ENCODE measurements at places on chromosomes 12 and 14. TPM values are rescaled to one million over a fixed set of nuclear protein-coding genes. Genes with fewer than 3 reads are reported as not detected.

Gene MORN3
- 0.54 TPM for polyA plus RNA-seq

Gene PROX2
- polyA plus RNA-seq = 0.71 TPM

Gene DEPDC4
- polyA plus RNA-seq = 2.3 TPM

Gene NPAS3
- polyA plus RNA-seq = 3.8 TPM

Gene MYRFL
- 0.22 TPM for polyA plus RNA-seq

Gene KRT71
- polyA plus RNA-seq = not detected

Gene EFS
- 56.9 TPM for polyA plus RNA-seq

Gene WASHC4
- polyA plus RNA-seq = 30.8 TPM

Gene CLEC1B
- polyA plus RNA-seq = not detected

Gene TMTC1
- polyA plus RNA-seq = 57.0 TPM

Gene TCL1B
- polyA plus RNA-seq = not detected

Gene IL31
- not detected for polyA plus RNA-seq

Gene ITGB7
- polyA plus RNA-seq = 0.76 TPM

Gene INSM2
- not detected for polyA plus RNA-seq

Gene RPL10L
- not detected for polyA plus RNA-seq

Gene KITLG
- polyA plus RNA-seq = 13.1 TPM

Gene SNAPC1
- polyA plus RNA-seq = 4.5 TPM

Gene OR10G2
- not detected for polyA plus RNA-seq

Gene LRFN5
- polyA plus RNA-seq = 8.4 TPM

Gene SIX6
- polyA plus RNA-seq = not detected

Gene EID3
- 1.6 TPM for polyA plus RNA-seq

Gene TRAF3
- 13.1 TPM for polyA plus RNA-seq

Gene SUSD6
- polyA plus RNA-seq = 22.6 TPM

Gene ESPL1
- 5.1 TPM for polyA plus RNA-seq

Gene ABHD4
- 19.9 TPM for polyA plus RNA-seq

Gene OR6C2
- polyA plus RNA-seq = not detected

Gene SAMD15
- polyA plus RNA-seq = 0.35 TPM

Gene SPX
- polyA plus RNA-seq = 32.7 TPM

Gene OTUB2
- 0.67 TPM for polyA plus RNA-seq

Gene PTPRO
- 1.9 TPM for polyA plus RNA-seq

Gene ZFP36L1
- polyA plus RNA-seq = 213 TPM

Gene NOXRED1
- 0.48 TPM for polyA plus RNA-seq

Gene SERPINA9
- not detected for polyA plus RNA-seq

Gene ABCC9
- 84.5 TPM for polyA plus RNA-seq

Gene TSPAN19
- polyA plus RNA-seq = not detected

Gene HHIPL1
- polyA plus RNA-seq = 1.5 TPM

Gene AJUBA
- polyA plus RNA-seq = 57.8 TPM

Gene FAM222A
- 11.0 TPM for polyA plus RNA-seq

Gene PUS1
- polyA plus RNA-seq = 14.1 TPM

Gene PYGL
- polyA plus RNA-seq = 39.4 TPM

Gene CIPC
- polyA plus RNA-seq = 21.3 TPM

Gene PRPH
- polyA plus RNA-seq = 1.4 TPM

Gene CFAP54
- 0.44 TPM for polyA plus RNA-seq

Gene DDHD1
- polyA plus RNA-seq = 4.9 TPM

Gene PRORP
- polyA plus RNA-seq = 17.1 TPM

Gene PDZRN4
- polyA plus RNA-seq = 1.8 TPM

All from hindlimb muscle (tissue), 1 donor.